Activated naive CD8-positive, alpha-beta T cell treated with anti-CD3 and anti-CD28 coated beads, Interleukin-2, amount 50 U/mL, for 16 hours (primary cell): ENCODE measurements at places on chromosomes 1 and 21.

- DNase-seq, result no peak
Measured at GRCh38 chr1:43274125-43274803, 4.5 kb downstream of the TMEM125 start.

DNA sequence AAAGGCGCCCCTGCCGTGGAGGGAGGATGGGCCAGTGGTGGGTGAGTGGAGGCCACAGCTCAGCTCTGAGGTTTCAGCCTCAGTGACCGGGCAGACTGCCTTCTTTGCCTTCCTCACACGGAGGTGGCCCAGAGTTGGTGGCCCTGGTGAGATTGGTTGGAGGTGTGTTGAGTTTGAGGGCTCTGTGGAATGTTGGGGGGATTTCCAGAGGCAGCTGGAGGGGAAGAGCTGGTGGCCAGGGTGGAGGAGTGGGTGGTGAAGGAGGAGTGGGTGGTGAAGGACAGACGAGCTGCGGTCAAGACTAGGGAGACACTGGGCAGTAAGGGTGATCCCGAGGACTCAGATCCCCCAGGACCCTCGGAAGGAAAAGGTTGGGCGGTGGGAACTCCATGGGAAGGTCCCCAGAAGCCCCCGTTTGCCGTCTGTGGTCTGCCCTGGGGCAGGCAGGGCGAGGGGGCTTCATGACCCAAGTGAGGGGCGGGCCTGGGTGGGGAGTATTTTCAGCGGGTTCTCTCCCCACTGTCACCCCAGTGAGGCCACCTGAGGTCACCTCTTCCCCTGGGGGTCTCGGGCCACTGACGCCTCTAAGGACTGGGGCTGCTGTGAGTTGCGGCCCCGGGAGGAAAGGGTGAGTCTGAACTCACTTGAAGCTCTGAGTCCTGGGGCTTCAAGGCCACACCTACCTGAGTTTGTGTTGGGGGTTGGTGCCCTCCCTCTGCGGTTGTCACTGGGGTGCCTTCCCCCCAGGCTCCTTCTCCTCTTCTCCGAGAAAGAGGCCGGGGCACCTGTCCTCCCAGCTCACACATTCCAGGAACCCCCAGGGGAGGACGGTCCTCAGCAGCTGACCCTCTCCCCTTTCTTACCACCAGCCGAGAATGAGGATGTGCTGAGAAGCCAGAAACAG lies 22.7 kb upstream of the PIK3CD start:
- DNase-seq, result no peak

- DNase-seq, result no peak
Measured at GRCh38 chr1:156460525-156460924, 40.0 kb downstream of the MEF2D start.

DNA sequence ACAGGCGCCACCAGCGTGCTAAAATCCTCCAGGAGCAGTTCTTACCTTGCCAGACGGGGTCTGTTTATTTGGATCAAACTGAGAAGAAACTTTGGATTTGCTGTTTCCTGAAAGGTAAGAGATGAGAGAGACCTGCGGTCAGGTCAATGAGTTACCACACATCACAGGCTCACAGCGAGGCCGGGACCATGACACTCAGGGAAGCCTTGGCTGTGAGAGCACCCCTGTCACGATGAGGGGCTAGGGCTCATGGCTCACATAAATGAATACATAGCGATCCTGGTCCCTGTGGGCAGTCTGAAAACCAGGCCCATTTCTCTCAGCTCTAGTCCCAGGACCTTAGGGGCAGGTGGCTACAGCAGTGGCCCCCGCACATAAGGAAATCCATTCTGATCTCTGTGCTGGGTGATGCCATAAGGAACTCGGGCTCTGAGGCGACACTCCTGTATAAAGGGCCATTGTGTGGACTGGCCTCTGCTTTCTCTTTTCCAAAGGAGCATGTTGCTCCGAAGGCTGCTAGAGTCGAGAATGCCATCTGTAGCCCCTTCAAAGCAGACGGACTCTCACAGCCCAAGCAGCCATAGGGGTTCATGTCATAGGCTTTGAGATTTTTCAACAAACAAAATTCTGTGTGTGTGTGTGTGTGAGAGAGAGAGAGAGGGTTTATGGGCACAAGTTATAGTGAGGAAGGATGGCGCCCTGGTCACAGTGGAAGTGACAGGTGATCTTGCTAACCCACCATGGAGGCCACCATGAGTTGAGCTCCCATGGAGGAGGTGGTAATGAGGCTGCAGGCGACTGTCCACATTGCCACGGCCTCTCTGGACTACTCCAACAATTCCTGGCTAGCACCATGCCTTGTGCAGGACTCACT lies 9.0 kb upstream of the SRM start:
- no peak for DNase-seq

- DNase-seq, result no peak
Measured at GRCh38 chr1:189819751-189820150, 657.9 kb downstream of the BRINP3 start.

GRCh38 chr1:182990413-182991144 lies 32.6 kb upstream of the LAMC1 start:
- DNase-seq, result no peak

DNA sequence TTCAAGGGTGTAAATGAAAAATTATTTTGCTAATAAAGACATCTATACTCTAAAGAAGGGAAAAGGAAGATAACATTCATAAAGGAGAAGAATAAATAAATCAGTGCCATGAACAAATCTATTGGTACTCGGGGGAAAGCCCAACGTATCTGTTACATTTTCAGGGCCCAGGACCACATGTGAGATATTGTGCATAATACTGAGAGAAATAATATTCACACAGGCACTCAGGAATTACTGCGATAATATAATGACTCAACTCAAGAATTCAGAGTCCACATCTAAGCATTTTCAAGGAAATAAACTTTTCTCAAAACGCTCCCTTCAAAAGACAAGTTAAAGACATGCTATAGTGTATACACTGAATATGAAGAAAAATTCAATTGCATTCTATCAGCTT lies 108.8 kb downstream of the SMYD2 start:
- DNase-seq, result no peak

DNA sequence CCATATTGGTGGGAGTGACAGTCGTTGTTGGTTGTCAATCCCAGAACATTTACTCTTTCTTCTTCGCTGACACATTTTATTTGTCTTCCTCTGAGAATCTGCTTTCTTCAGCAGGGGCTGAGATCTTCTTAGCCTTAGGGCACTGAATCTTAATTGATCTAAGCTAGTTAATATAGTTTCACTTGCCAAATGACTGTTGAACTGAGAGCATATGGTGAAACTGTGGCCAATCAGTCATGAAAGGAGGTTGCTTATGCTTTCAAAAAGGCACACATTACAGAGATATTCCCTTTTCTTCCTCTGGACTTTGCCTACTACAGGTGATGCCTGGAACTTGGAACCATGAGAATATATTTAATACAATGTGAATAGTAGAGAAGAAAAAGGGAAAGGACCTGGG lies 60.0 kb upstream of the KIAA0040 start:
- no peak for DNase-seq

GRCh38 chr1:45926330-45926729 lies 122.9 kb downstream of the MAST2 start:
- DNase-seq, result no peak

GRCh38 chr1:89671775-89672488 lies 39.0 kb downstream of the LRRC8C start:
- no peak for DNase-seq

- no peak for DNase-seq
Measured at GRCh38 chr1:215111916-215112315, 29.4 kb downstream of the KCNK2 start.

DNA sequence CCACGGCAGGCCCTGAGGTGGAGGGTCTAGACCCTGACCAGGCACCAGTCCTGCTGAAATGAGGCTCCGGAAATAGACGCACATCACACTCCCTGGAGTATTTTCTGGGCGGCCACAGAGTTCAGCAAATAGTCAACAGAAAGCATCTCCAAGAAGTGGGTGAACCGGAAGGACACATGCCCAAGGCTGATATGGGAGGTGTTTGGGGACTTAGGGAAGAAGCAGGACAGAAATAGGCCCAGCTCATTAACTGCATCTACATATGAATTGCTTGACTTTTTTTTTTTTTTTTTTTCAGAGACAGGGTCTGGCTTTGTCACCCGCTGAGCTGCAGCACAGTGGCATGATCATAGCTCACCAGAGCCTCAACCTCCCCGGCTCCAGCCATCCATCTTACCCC lies 36.5 kb upstream of the GPR157 start:
- DNase-seq, result no peak

- no peak for DNase-seq
Measured at GRCh38 chr1:94024104-94024792, 96.7 kb downstream of the ABCA4 start.

DNA sequence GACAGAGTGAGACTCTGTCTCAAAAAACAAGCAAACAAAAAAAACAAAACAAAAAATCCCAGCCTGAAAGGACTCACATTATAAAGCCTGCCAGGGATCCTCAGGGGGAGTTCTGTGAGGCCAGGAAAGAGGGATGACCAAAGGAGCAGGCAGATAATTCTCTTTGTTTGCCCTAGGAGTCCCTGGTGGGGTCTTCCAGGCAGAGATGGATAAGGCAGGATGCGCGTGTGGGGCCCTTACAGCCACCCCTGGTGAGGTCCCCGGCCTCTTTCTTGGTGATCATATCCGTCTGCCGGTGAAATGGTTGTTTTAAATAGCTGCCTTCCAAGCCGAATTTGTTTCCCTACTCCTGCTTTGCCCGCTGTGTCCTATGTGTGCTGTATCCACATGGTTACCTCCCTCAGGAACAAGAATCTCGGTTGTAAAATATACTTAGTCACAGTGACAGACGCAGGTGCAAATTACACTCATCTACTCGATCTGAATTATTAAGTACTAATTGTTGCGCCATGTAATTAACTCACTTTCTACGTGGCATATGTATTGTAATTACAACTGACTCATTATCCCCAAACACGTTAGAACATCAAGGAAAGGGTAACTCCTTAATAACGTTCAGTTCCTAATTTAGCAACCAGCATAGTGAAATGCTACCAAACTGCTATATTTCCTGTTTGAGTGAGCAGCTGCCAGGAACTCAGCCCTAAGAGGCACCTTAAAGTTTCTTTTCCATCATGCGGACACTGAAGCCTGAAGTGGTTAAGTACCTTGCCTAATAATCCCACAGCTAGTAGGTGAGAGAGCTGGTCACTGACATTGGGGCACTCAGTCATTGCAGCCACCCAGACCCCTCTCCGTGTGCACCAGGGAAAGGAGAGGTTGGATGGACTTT lies 106.4 kb downstream of the ZSCAN20 start:
- no peak for DNase-seq

DNA sequence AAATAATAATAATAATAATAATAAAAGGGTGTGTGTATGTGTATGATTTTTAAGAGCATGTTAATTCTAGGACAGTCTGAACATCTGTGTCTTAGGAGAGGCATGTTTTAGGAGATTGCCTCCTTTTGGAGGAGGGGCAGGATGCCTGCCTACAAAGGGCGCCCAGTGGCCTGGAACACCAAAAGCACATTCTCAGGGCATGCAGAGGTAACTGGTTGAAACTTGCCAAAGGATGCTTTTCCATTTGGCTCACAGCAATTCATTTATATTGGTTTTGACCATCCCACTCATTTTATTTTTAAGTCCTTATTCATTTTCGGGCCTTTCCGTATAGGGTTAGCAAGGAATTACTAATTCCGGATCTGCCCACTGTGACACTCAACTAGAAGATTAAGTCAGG lies 21.1 kb upstream of the LAMC2 start:
- DNase-seq, result no peak

GRCh38 chr1:221097479-221098281 lies 218.4 kb downstream of the HLX start:
- no peak for DNase-seq

- no peak for DNase-seq
Measured at GRCh38 chr1:40784141-40784770, 669 bp downstream of the KCNQ4 start.

DNA sequence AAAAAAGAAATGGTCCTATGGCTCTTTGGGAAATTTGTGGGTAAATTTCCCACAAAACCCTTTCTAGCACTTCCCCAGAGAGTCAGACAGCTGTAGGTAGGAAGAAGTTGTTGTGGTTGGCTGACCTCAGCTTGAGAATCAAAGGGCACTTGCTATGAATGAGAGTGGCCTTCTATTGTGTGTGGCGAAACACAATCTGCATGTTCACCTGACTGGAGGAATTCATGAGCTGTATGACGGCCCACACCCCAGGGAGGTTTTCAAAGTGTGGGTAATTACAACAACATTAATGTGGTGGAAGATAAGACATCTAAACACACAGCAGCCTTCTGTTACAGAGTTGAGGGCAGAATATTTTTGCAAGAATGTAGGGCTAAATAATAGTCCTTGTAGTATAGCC lies 38.8 kb downstream of the NGF start:
- no peak for DNase-seq

DNA sequence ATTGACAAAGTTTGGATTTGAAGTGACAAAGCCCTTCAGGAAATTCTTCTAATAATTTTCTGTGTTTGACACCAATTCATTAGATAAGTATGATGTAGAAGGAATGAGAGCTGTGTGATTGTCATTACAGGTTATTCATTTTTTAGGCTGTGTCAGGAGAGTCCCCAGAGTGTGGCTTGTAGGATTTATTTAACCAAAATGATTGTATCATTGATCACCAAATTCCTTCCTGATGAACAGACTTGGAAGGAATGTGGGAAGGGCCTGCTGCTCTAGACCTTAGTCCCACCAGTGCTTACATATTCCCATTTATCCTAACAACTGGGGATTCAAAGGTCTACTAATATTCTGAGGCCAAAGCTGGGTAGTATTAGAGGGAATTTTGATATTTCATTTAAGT lies 383.3 kb upstream of the KAZN start:
- no peak for DNase-seq

GRCh38 chr1:47558601-47559593 lies 121.1 kb downstream of the FOXD2 start:
- no peak for DNase-seq

GRCh38 chr1:19086176-19086875 lies 123.7 kb downstream of the UBR4 start:
- no peak for DNase-seq

- DNase-seq, result no peak
Measured at GRCh38 chr1:60894130-60894529, 188.2 kb upstream of the NFIA start.

- DNase-seq, result no peak
Measured at GRCh38 chr1:204075139-204075521, 2.2 kb downstream of the SOX13 start.
